ENCODE measurements at places on chromosomes 7 and 10.

DNA sequence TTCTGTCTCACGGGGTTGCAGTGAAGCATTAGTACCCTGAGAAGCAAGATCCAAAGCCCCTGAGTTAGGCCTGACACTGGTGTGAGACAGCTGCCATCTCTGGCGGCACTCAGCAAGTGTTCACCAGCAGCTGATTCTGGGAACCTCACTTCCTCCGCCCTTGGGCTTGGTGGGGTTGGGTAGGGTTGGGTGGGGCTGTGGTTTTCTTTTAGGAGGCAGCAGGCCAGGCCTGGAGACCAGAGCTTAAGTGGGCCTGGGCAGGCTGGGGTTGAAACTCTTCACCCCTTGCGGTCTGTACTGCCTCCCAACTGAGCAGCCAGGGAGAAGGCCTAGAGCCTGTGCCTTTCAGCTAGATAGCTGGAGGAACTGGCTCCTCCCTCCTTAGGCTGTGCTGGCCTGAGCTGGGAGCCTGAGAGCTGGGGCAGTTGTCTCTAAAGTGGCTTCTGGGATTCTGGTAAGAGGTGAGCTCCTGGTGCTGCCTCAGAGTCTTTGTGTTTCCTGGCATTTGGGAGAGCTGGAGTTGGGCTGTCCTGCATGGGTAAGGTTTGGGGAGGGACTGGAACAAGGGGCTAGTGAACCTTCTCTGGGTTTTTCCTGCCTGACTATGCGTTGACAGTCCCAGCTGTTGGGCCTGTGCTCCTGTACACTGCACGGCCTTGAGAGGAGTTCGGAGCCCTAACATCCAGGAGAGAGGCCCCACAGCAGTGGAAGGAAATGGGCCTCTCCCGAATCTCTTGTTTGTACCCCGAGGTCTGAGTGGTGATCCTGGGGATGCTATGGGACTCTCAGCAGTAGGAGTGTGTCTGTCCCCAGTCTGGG lies 5.1 kb downstream of the TSPAN14 start:
- peak; percentile 43 for DNase-seq

DNA sequence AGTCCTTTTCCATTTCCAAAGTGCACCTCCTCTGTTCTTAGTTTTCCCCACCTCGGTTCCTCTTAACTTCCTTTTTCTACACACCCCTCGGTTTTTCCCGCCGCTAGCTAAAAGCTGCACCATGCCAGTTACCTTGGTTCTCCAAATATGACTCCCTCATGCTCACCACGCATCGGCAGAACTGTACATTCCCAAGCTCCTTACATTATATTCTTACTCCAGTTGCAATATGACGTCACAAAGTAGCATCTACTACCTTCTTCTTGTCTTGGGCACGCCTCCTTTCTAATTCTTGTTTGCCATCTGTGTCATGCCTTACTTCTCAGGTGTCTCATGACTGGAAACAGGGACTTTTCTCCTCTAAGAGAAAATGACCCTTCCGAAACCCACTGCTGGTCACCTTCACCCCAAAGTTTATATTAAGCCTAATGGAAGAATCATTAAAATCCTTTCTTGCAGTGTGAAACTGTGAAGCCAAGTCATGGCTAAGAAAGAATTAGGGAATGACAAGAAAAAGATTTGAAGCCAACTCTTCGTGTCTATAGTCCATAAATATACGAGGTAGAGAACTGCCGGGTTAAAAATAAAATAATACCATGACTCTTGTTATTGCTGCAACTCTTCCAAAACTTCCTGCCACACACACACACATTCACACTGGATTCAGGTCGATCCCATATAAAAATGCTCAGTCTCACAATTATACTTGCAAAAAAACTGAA lies 1.7 kb downstream of the ESYT2 start:
- no peak for DNase-seq

DNA sequence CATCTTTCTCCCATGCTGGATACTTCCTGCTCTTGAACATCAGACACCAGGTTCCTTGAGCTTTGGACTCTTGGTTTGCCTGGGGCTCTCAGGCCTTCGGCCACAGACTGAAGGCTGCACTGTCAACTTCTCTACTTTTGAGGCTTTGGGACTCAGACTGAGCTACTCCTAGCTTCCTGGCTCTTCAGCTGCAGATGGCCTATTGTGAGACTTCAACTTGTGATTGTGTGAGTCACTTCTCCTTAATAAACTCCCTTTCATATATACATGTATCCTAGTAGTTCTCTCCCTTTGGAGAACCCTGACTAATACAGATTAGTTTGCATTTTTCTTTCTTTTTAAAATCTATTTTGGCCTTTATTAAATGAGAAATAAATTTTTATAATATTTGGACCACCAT lies 276.2 kb upstream of the SEMA3C start:
- no peak for DNase-seq

- no peak for DNase-seq
These were observed 96.4 kb downstream of the KCNMA1 start for GRCh38 chr10:77541247-77541646.

GRCh38 chr10:6841761-6842160 lies 261.7 kb upstream of the PRKCQ start:
- DNase-seq, result no peak

DNA sequence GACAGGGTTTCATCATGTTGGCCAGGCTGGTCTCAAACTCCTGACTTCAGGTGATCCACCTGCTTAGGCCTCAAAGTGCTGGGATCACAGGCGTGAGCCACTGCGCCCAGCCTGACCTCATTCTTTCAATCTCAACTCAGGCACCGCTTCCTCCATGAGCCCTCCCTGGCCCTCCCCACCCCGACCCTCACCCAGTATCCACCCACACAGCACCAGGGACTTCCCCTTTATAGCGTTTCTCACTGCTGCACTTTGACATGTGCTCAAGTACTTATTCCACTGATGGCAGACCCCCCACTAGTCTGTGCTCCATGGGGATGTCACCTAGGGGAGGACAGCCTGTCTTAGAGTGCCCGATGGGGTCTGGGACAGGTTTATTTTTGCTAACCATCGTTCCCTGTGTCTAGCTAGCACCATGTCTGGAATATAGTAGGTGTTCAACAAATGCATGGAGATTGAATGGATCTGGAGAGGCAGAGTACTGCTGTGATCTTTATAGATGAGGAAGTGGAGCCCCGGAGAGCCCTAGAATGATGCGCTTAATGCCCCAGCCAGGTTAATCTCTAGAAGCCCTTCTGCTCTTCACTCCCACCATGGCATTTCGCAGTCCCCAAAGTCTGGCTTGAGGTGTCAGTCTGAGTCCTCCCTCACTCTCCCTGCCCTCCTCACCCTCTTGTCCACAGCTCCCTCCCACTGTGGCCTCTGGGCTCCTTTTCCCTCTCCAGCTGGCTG lies 258.8 kb downstream of the RPS24 start:
- DNase-seq, result no peak

DNA sequence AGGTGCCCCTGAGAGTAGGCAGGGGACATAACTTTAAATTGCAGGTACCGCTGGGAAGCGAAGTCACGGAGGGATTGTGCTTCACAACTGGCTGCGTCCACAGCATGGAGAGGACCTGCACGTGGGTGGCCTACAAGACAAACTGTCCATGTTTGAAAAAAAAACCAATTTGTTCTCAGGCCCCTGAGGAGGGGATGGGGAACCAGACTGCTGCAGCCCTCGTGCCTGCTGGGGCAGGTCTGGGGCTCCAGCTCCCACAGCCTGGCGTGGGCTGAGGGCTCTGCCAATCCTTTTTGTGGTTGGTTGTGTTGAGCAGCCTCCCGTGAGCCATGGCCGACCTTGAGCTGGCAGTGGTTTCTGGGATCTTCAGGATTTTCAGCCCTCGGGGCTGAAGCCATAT lies 9.7 kb downstream of the SFRP5 start:
- no peak for DNase-seq

- DNase-seq, result no peak
These were observed 70.5 kb downstream of the NPY start for GRCh38 chr7:24354456-24354855.

GRCh38 chr10:18231480-18231879 lies 91.3 kb downstream of the CACNB2 start:
- no peak for DNase-seq

- no peak for DNase-seq
These were observed 75.9 kb upstream of the ARID5B start for GRCh38 chr10:61825628-61826027.
